ENCODE measurements at places on chromosomes 2 and 18.

DNA sequence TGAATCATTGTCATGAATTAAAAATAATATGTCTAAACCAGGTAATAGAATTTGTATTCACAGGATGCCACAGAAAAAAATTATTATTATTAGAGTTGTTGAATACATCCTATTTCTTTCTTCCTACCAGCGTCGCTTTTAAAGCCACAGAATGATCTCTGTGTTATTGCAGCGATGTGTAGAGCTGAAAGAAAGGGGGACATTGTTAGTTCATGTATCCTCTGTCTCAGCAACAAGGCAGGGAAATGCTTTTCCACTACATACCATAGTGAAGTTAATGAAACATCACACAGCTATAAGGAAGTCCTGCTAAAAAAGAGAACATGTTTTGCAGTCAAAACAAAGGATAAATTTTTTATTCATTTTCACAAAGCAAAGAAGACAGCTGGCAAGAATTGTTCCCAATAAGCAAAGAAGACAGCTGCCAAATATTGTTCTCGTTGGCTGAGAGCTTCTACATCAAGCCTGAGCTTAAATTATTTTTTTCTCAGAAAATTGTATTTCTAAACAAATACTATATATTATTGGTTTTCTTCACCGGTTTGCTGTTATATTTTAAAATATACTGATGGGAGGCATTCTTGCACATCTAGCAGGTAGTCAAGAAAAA is 1234.4 kb downstream of the SUCLG1 start:
- DNase-seq: no peak

DNA sequence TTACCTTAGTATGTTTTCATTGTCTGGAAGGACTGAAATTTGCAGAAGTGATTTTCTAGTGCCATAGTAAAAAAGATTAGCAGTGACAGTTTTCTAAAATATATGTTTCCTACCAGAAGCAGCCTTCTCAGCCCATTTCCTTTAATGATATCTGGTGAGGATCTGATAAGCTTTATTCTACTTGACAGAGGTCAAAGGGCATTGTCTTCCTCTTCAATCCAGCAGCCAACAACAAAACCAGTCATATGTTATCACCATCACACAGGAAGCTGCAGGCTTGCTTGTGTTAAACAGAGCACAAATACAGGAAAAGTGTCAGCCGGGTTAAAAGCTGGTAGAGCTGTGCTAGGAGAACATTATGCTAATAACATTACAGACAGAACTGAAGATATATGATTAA is 35.6 kb upstream of the ZSWIM2 start:
- no peak for DNase-seq

GRCh38 chr2:46554397-46554796 is 75.0 kb downstream of the TMEM247 start:
- no peak for DNase-seq

DNA sequence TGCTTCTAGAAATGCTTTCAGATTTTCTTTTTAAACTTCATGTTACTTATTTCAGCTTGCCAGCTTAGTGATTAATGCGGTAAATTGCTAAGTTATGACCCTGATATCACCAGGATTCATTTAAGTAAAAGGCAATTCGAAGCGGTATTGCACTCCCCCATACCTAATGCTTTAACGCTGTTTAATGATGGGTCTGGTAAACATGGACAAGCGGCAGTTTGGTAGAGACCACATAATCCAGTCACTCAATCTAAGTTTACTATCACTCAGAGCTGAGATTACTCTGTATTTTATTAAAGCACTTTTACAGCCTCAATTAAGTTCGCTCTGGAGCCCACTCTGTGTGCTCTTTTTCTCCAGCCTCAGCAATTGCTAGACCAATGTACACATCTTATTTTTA is 118.2 kb upstream of the SCN7A start:
- no peak for DNase-seq

DNA sequence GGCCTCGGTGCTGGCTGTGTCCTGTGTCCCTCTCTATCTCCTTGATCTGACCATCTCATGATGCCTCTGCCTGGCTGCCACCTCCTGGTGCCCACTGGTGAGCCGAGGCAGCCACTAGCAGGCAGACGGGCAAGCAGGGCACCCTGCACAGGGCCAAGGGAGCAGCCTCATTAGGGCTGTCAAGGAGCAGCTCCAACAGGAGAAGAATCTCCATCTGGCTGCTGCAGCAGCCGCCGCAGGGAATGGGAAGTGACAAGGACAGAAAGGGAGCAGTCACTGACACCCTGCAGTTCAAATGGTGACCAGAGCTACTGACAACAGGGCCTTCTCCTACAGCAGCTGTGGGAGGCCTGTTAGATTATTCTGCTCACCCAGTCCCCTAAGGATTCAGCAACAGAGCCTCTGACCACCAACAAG is 32.6 kb downstream of the ALPK2 start:
- no peak for DNase-seq

DNA sequence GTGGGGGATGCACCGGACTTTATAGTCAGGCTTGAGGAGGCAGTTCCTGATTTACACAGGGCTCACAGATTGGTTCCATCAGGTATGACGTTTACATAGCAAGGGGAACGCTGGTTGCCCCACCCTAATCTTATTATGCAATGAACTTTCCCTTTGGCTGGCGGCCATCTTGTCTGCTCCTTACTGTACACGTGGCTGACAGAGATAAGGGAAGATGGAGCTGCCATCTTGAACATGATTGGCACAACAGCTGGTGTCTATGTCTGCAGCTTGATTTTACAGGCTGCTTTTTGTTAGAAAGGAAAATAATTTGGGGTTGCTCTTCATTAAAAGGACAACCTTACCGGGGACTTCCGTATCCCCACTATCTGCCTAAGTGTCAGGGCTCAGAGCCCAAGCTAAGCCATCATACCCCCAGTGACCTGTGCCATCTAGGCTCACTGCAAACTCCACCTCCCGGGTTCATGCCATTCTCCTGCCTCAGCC is 33.5 kb upstream of the ATG16L1 start:
- DNase-seq: no peak

DNA sequence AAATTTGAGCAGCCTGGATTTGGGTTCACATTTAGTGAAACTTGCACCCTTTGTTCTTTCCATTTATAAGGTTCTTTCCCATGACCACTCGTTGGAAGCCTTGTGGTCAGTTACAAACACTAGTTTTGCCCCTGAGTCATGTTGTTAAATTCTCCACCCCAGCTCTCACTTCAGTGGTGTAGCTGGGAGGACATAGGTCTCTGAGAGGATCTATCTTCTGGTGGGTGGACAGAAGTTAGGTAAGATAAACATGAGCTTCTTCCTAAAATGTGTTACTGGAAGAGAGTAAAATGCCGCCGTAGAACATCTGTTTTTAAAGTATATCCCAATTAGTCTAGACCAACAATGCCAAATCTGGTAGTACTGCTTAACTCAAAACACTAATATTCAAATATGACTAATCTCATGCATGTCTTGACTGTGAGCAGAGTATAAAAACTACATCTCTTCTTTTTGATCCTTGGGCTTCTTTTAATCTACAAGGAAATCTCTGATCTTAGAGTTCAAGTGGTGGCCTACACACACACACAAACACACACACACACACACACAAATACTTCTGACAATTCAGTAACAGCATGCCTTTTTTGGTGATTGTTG is 162.6 kb upstream of the FN1 start:
- DNase-seq: peak; percentile 68

- peak; percentile 13 for DNase-seq
Observed at GRCh38 chr2:236512902-236513435, 56.7 kb upstream of the ACKR3 start.

DNA sequence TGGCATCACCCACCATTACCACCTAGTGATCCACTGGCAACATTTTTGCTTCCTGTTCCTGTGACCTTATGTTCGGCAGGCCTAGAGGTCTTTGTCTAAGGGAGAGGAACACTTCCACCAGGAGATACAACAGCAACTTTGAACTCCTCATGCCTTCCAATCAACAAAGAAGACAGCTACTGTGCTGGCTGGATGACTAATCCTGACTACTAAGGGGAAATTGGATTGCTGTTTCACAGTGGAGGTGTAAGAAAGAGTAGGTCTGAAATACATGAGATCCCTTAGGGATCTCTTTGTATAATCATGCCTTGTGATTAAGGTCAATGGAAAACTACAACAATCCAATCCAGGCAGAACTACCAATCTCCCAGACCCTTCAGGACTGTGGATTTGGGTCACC is 45.2 kb downstream of the EIF2AK3 start:
- no peak for DNase-seq

DNA sequence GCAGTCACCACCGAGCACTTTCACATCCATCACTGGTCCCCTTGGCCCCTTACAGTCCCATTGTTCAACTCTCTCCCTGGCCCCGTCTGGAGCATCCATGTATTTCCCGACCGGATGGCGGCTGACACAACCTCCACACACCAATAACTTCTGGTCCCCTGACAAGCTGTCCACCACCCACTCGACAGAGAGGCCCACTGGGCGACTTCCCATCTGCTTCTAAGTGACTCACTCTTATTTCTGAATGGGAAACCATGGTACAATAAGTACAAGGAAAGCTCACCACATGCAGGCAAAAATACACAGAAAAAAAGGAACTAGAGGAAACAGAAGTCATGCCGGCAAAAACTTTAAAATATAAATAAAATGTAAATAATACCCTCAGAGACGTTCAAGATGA is 82.9 kb upstream of the RAB12 start:
- no peak for DNase-seq

DNA sequence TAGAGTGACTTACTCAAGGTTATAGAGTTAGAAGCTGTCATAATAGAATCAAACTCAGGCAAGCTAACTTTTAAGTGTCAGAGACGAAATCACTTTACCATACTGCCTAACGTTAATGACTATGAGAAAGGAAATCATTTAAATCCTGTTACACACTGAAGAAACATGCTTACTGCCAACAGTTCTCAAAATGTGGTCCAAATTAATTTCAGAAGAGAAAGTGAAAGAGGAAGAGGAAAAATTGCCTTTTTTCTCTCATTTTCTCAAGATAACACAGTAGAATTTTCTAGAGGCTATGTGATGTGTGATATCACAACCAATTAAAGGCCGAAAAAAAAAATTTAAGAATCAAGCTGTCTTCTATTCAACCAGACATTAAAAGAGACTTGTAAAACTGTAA is 1362.7 kb upstream of the CHAC2 start:
- no peak for DNase-seq

DNA sequence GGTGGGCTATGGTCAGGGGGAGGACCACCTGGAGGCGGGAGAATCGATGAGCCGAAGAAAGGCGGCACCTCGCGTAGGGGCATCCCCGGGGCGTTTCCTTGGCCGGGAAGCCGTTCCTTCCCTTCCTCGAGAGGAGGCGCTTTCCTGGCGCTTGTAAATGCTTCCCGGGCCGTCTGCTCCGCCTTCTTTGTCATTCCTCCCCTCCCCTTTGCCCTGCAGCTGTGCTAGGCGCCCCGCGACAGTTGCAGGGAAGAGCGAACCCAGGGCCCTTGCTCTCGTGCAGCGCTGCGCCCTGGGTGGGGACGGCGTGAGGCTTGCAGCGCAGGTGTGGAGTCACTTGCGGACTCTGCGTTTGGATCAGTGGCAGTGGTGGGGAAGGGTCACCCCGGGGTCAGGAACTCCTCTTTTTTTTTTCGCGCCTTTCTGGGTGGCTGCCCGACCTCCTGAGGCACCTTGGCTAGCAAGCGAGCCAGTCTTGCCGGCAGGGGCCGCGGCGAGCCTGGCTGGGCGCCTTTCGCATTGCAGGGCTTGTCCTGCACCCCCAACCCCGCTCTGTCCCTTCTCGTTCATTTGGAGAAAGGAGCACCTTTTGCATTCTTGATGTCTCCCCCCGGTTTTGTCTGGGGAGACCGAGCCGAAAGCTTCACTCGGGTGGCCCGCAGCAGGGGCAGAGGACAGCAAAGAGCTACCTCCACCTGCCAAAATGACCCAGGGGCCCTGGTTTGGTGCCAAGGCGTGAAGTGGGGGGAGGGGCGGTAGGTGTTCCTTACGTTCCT is 858 bp downstream of the KCNS3 start:
- peak; percentile 22 for DNase-seq

DNA sequence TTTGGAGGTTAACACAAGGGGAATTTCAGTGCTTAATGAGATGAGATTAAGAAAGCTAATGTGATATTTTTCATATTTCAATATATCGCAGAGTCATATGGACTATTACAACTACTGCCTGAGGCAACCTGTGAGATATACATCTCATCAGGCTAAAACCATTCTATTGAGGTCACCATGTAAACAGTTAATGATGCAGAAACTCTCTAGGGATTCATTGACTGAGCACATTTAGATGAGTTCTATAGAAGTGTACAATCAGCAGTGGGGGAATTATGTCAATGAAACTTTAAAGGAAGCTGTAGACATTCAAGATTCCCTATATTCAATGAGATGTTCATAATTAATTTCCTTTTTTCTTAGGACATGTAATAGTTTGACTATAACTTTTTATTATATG is 687.4 kb upstream of the SYT4 start:
- no peak for DNase-seq

DNA sequence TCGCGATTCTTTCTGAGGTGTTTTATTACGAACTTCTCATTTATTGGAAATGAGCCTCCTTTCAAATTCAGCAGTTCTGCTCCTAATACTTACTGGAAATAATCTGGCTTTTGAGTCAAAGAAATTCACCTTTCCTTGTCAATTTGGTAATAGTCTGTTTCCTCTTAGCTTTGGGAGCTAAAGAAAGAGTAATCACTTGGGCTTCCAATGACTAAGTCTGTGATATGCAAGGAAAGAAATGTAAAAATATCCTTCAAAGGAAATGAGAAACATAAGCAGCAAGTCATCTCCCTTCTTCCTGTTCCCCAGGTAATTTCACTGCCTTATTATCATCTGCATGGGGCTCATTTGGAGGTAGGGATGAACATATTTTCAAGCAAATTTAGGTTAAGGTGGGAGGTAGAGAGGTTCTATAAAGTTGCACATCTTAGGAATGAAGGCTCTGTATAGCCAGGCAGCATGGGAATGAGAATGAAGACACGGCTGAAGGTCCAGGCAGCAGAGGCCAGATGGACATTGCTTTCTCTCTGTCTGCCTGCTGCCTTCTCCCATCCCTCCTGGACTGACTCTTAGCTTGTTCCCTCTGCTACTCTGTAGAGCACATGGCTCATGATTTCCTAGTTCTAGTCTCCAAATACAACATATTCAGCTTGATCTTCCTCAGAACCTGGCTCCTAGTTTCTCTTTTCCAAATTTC is 1.0 kb downstream of the SPP2 start:
- DNase-seq: no peak

GRCh38 chr18:48922226-48922800 is 28.5 kb downstream of the SMAD7 start:
- DNase-seq: peak; percentile 35

DNA sequence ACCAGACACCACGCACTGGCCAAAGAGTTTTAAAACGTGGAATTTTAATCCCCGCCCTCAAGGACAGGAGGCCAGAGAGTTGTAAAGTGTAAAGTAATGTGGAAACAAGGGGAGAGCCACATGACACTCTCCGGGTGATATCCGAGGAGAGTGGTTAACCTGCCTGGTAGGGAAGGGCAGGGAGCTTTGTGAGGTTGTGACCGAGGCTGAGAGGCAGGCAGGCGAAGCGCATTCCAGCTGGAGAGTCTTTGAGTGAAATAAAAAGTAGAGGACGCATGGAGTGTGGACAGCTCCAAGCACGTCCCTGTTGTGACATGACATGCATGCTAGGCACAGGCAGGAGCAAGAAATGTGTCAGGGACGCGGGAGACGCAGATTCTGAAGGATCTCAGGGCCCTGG is 539.5 kb downstream of the RNF144A start:
- DNase-seq: no peak
